ENCODE measurements at places on chromosomes 7 and 10. TPM values are rescaled to one million over a fixed set of nuclear protein-coding genes. Genes with fewer than 3 reads are reported as not detected.

- DNase-seq = no peak
Observed at GRCh38 chr7:99992330-99993038, 16.7 kb upstream of the AZGP1 start.

DNA sequence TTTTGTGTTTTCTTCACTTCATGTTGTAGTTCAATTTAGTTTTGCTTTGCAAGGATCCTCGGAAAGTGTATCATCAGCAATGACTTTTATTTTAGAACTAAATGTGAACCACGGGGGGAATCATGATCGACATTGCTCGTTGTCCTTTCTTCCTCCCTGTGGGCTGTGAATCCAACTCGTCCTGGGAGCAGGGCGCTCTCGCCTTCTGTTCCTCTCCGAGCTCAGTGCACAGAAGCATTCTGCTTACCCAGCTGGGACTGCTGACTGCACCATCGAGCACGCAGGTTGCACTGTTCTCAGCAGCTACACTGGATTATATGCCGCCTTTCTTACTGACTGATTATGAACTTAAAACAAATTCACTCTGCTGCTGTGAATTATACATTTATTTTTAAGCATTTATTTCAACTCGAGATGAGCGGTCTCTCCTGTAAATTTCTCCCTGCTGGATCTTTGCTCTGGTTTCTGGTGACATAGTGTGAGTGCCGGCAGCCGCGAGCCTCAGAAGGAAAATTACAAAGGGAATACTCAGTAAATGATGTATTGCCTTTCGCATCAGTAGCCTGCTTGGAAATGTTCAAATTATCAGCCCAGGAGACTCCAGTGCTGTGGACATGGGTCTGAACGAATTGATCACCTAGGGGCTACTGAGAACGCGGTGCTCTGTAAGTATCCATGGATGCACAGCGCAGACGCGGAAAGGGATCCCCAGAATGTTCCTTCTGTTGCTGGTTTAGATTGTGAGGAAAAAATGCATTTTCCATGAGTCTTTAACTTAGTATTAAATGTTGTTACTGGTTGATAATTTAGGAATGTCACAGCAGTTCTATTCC lies 92.6 kb downstream of the PTPRE start:
- DNase-seq = no peak

GRCh38 chr7:106793015-106793975 lies 71.8 kb upstream of the PIK3CG start:
- peak; percentile 37 for DNase-seq

GRCh38 chr10:5563321-5563961 lies 38.7 kb downstream of the CALML3 start:
- no peak for DNase-seq

DNA sequence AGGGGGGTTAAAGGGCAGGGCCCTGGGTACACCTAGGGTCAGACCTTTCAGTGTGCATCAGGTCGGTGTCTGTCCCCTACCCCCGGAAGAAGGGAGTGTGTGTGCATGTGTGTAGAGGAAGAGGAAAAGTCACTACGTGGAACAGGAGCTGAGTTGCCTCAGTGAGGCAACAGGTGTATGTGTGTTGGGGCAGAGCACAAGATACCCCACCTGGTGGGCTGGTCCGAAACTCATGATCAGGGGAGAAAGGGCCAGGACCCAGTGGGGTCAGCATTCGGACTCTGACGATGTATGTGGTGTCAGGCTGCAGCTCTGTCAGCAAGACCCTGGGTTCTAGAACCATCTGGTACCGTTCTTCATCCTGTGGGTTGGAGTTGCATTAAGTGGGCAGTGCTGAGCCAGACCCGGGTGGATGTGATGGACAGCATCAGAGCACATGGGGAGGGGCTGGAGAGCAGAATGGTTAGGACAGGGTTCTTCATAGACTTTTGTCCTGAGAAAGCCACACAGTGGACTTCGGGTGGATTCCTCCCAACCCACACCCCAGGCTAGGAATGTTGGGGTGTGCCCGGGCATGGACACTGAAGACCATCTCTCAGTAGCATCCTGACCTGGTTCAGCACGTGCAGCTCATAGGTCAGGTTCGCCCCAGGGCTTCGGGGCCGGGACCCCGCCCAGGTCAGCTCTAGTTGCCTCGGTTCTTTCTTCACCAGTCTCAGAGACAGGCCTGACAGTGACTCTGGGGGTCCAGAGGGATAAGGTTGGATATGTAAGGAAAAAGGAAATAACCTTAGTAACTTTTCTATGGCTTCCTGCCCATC lies 10.7 kb downstream of the EPHA1 start:
- DNase-seq = no peak

DNA sequence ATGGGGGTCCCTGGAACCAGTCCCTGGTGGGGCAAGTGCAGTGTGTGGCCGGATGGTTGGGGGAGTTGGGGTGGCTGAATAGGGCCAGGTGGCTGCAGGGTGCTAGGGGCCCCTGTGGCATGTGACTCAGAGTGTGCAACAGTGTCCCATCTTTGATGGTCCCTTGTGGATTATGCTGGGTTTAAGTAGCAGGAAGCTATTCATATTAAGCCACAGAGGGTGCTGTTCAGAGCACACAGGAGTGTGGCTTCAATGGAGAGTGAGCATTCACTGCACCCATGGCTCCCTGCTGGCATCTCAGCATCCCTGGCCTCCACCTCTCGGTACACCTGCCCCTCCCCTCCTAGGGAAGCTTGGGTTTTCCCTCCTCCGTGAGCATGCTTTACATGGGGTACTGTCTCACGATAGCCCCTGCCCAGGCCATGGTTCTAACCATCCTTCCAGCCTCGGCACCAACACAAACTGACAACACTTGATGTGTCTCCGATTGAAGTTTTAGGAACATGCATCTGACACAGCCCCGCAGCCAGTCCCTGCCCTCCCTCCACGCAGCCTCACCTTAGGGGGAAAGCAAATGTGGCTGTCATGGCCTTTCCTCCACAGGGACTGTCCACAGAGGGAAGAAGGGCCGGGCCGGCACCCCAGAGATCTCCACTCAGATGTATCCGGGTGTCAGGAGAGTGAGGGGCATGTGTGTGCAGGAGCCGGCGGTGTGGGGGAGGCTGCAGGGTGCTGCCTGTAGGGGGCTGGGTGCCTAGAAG lies 30.4 kb upstream of the PPIF start:
- peak; percentile 58 for DNase-seq

GRCh38 chr7:24863626-24864025 lies 106.4 kb upstream of the GSDME start:
- DNase-seq = no peak

GRCh38 chr10:96470116-96470743 lies 43.5 kb downstream of the TLL2 start:
- peak; percentile 32 for DNase-seq

- no peak for DNase-seq
Observed at GRCh38 chr7:91083855-91084644, 180.2 kb upstream of the FZD1 start.

The KIF5B gene
- total RNA-seq = 18.0 TPM

GRCh38 chr10:73332379-73332778 lies 26.3 kb downstream of the CFAP70 start:
- DNase-seq = no peak

DNA sequence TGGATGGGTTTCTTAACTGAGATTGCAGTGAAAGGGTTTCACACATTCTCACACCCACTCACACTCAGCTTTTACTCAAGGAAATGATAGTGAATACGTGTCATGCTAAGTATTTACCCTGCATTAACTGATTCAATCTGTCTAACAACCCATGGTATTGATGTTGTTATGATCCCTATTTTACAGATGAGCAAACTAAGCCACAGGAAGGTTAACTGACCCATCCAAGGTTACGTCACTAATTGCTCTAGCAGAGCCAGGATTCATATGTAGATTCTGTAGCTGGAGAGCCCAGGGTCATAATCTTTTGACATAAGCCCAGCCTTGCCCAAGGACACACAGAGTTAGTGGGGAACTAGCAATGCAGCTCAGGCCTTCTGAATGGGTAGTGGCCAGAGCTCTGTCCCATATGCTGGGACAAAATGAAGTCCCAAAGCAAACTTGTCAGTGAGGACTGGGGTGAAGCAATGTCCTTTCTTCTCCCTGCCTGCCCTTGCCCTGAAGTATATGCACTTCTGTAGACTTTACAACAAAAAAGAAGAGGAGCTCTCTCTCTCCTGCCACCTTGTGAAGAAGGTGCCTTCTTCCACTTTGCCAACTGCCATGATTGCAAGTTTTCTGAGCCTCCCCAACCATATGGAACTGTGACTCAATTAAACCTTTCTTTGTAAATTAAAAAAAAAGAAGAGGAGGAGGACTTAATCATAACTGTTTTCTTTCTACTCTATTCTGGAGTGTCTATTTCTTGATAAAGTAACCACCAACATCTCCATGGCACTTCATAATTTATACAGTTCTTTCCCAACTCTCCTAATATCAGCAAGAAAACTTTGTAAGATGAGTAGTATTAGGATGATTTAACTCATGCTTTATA lies 4.9 kb upstream of the CYP3A7 start:
- no peak for DNase-seq

DNA sequence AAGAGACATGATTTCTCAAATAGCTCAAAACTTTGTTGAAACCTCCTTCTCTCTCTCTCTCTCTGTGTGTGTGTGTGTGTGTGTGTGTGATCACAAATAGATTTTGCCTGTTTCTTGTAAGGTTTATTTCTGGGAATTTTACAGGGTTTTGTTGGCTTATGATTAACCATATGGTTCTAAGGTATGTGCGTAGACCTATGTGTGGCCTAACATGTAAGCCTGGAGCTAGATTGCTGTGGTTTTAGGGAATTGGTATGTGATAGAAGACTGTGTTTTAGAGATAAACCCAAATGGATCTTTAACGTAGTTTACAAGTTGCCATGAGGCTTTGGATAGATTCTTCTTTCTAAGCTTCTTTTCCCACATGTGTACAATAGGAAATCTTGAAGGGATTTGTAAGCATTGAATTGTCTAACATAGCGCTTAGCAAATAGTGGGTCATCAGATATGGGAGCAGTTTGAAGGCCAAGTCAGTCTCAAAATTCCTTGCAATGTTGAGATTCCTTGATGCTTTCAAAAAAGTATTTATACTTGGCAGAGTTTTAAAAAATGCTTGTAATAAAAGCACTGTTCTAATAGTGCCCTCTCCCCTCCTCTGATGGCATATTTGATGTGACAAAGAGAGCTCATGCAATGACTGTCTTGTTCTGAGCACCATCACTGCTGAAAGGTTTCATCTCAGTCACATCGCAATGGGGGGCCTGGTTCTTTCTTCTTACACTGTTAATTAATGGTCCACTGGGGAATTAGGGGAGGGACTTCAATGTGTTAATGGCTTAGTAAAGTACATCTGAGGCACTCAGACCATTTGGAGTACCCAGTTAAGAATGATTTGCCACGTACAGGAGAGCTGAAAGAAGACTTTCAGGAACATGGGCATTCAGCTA lies 118.2 kb downstream of the SNX10 start:
- DNase-seq = no peak

DNA sequence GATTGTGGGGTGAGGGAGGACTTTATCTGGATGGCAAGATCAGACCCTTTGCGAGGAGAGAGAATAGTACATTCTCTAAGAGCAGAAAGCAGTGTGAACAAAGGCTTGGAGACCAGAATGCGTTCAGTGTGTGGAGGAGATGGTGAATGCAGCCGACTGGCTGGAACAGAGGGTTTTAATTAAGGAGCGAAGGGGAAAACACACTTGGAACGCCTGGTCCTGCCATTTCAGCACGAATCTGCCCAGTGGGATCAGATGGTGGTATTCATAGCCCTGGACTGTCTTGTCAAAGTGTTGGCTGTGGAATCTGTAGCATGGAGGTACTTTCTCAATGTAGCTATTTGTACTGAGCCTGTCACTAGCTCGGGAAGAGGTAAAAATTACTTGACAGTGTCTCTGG lies 260.9 kb downstream of the SLC25A13 start:
- DNase-seq = no peak

The TBXAS1 gene
- total RNA-seq = 121 TPM

GRCh38 chr7:27100694-27101170 lies 1.8 kb downstream of the HOXA2 start:
- DNase-seq = no peak

- no peak for DNase-seq
Observed at GRCh38 chr7:131620673-131621609, 64.5 kb upstream of the PODXL start.

DNA sequence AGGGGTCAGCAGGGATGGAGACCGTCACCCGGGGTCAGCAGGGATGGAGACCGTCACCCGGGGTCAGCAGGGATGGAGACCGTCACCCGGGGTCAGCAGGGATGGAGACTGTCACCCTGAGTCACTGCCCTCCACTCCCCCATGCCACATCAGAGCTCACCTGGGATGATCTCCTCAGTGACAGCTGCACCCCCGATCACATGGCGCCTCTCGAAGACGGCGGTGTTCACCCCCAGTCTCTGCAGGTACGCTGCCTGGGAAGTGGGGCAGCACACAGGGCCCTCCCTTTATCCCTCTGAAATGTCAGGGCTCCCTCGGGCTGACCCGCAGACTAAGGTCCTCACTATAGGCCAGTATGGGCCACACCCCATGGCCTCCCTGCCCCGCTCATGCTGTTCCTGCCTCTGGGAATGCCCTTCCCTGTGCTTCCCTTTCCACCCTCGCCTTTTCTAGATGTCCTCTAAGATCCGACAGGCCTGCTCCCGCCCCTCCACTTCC lies 7.2 kb downstream of the PYROXD2 start:
- DNase-seq = no peak

All from hematopoietic multipotent progenitor cell (in vitro differentiated cells).